ENCODE measurements at places on chromosomes 11 and 22. TPM values are rescaled to one million over a fixed set of nuclear protein-coding genes. Genes with fewer than 3 reads are reported as not detected.

Gene OPCML
- 4.4 TPM for total RNA-seq

Gene ACR
- total RNA-seq, result 2.2 TPM

Gene P2RY6
- not detected for total RNA-seq

Gene ETS1
- 52.6 TPM for total RNA-seq

Gene NLRP6
- not detected for total RNA-seq

DNA sequence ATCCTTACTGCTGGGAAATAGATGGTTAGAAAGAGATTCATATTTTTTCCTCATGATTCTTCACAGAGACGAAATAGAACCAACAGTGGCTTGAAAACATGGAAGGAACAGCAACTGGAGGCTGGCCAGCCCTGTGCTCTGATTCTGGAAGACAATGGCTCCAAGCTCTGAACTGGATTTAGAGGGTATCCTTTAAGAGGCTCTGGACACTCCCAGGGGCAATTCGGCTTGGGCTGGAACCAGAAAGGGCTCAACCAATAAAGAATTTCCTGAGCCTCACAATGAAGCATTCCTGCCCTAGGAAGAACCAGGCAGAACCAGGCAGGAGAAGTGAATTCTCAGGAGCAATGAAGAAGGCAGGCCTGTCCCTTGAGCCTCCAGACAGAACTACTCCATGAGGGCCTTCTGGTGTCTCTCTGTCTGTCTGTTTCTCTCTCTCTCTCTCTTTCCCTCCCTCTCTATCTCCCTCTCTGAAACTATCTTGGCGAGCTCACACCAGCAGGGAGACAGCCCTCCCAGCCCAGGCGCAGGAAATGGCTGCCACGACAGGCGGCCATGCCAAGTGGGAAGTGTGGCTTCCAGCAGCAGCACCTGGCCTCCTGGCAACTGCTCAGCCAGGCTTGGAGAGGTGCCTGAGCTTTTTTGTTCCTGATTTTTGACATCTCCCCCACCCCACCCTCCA, 93.3 kb downstream of the RCN1 start:
- no peak for DNase-seq

DNA sequence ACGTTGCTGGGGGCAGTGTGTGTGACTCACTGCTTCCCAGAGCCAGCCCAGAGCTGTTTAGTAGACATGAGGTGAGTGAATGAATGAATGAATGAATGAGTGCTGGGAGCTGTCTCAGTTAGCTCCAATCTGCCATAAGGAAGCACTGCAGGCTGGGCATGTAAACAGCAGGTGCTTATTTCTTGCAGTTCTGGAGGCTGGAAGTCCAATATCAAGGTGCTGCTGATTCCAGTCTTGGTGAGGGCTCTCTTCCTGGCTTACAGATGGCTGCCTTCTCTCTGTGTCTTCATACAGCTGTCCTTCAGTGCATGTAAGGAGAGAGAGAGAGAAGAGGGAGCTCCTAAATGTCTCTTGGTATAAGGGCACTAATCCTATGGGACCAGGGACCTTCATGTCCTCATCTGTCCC, 4.1 kb downstream of the C11orf21 start:
- no peak for DNase-seq

- peak; percentile 11 for DNase-seq
These were observed 424.9 kb downstream of the INSC start for GRCh38 chr11:15539645-15540044.

- DNase-seq, result no peak
These were observed 85.0 kb downstream of the NAT10 start for GRCh38 chr11:34190192-34191139.

DNA sequence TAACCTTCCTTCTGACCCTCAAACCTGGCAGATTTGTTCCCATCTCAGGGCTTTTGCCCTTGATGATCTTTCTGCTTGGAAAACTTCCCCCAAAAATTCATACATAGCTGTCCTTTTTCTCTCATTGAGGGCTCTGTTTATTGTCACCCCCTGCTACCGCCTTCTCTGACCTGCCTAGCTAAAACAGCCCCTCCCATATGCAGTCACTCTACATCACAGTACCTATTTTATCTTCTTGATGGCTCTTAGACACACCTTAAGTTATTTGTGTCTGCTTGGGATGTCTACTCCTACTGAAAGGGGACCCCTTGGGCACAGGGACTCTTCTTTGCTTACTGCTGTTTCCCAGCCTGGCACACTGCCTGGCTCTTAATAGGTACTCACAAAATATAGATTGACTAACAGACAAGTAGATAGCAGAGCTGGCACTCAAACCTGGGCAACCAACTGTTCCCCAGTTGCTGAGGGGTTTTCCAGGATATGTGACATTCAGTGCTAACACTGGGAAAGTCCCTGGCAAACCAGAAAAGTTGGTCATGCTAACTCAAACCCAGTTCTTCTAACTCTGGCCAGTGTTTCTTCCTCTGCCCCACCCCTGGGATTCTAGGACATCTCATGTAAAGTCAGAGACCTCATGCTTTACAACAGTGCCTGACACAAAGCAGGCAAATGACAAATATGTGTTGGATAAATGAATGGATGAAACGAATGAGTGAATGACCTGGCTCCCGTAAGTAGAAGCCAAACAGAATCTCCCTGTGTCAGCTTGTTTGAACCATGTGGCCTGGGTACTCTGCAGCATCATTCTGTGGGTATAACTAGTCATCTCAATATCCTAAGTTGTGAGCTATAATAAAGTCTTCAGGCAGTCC, 19.8 kb upstream of the FJX1 start:
- DNase-seq, result no peak

DNA sequence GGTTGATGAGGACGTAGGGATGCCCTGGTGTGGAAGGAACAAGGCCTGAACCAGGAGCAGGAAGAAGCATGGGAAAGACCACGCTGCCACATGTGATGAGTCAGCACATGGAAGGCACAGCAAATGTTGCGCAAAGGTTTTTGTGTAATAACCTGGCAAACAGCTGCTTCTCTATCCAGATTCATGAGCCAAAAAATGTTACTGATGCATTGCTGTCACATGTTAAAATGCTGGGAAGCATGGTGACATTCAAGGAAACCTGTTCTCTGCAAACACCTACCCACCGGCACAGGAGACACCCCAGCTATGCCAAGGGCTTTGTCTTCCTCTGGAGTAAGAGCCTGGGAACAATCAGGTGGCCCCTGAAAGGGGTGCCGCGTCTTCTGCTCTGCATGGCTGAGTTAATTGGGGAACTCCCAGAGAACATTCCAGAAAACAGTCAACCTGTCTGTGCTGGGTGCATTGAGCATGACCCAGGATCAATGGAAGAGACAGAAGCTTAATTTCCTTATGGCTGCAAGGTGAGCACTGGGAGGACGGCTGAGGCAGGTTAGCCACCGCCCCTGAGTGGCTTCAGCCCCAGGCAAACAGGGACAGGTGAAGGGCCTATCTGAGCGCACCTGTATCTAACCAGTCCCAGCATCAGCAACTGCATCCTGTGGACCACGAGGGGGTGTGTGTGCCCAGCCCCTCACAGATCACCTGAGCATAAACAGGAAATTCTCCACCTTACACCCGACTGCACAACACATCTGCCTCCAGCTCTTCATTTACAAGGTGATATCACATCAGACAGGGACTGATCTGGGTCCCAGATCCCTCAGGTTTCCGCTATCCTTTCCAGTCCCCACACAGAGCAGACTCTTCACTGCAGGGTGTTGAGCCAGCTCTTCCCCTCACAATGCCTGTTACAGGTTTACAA, 108.4 kb downstream of the GGTLC2 start:
- no peak for DNase-seq

DNA sequence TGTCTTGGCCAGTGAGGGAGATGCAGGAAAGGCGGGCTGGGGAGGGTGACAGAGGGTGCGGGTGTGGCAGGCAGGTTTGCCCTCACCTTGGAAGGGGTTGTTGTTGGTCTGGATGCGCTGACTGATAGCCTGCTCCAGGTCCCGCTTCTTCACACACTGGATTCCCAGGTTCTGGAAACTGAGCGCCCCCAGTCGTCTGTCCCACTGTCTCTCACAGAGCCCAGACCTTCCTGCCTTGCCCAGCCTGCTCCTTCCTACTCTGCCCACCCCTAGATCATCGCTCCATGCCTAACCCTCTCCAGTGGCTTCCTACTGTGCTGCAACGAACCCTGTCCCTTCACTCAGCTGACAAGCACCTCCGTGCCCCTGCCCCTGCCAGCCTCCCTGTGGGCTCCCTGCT, 2.7 kb downstream of the RELA start:
- no peak for DNase-seq

GRCh38 chr22:22830957-22831688, 56.5 kb upstream of the IGLL5 start:
- no peak for DNase-seq

- DNase-seq, result no peak
These were observed 92.0 kb downstream of the ZC3H12C start for GRCh38 chr11:110185121-110185591.

- peak; percentile 84 for DNase-seq
These were observed 573 bp downstream of the PPFIA1 start for GRCh38 chr11:70270877-70271648.

Measured in GM23338 (cell line).